ENCODE measurements at places on chromosomes 3 and 15. TPM values are rescaled to one million over a fixed set of nuclear protein-coding genes. Genes with fewer than 3 reads are reported as not detected.

The FGD5 gene
- 0.09 TPM for total RNA-seq

GRCh38 chr15:28021281-28022039 is 77.7 kb downstream of the OCA2 start:
- H3K4me3 ChIP-seq = no peak overlapping the region
- H3K36me3 ChIP-seq = no peaks in the 10 kb centered on the region
- H3K27ac ChIP-seq = no peak overlapping the region
- no peaks in the 10 kb centered on the region for H3K4me1 ChIP-seq
- DNase-seq = no peak
- peaks cover 3% of the 10 kb centered on the region for H3K27me3 ChIP-seq

- no peak overlapping the region for H3K4me3 ChIP-seq
- no peaks in the 10 kb centered on the region for H3K27me3 ChIP-seq
- no peak overlapping the region for H3K27ac ChIP-seq
- no peaks in the 10 kb centered on the region for H3K36me3 ChIP-seq
- H3K4me1 ChIP-seq = no peaks in the 10 kb centered on the region
Observed at GRCh38 chr3:31472479-31473390, 60.0 kb upstream of the STT3B start.

DNA sequence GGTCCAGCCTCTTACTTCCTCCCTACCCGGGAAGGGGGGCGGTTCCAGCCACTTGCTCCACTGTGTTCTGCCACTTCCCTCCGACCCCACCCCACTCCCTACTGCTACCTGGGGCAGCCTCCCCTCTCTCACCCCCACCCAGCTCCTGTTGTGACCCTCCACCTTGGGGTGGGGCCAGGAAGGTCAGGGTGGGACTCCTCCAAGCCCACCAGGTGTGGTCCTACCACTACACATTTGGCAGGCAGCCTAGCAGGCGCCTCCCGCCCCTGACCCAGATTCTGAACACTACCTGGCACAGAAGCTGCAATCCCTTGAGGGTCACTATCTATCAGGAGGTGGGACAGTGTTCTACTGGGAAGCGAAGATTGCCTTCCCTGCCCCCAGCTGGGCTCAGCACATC is 13.7 kb upstream of the RAF1 start:
- no peaks in the 10 kb centered on the region for H3K36me3 ChIP-seq
- H3K27ac ChIP-seq = no peak overlapping the region
- no peak overlapping the region for H3K4me3 ChIP-seq
- no peak for DNase-seq

DNA sequence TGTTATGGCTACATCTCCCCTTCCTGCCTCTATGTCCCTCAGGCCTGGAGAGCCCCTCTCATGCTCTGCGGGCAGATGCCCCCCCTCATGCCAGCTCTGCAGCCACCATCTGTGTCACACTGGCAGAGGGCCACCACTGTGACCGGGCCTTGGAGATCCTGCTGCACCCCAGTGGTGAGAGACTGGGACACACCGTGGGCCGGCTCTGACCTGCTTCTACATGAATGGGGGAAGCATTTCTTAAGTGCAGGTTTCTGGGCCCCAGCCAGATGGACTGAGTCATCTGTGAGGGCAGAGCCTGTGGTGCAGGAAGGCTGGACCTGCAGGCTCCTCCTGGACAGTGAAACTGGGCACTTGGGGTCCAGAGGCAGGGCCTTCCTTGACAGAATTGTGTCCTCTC is 4.8 kb downstream of the VWA5B2 start:
- no peak for DNase-seq
- no peak overlapping the region for H3K27ac ChIP-seq
- H3K4me3 ChIP-seq = no peak overlapping the region
- H3K4me1 ChIP-seq = peaks cover 8% of the 10 kb centered on the region
- peaks cover 30% of the 10 kb centered on the region for H3K27me3 ChIP-seq

GRCh38 chr15:89326316-89326715 is 8.3 kb downstream of the POLG start:
- H3K4me1 ChIP-seq = peaks cover under 1% of the 10 kb centered on the region
- H3K4me3 ChIP-seq = no peak overlapping the region
- H3K36me3 ChIP-seq = peaks cover 21% of the 10 kb centered on the region
- no peak overlapping the region for H3K27ac ChIP-seq
- no peaks in the 10 kb centered on the region for H3K27me3 ChIP-seq

Data from progenitor cell of endocrine pancreas (in vitro differentiated cells).